ENCODE measurements at places on chromosomes 16 and 17.

- DNase-seq = no peak
Observed at GRCh38 chr17:81590121-81590520, 38.0 kb upstream of the FAAP100 start.

- no peak for DNase-seq
Observed at GRCh38 chr17:44334727-44335126, 10.1 kb upstream of the SLC25A39 start.

DNA sequence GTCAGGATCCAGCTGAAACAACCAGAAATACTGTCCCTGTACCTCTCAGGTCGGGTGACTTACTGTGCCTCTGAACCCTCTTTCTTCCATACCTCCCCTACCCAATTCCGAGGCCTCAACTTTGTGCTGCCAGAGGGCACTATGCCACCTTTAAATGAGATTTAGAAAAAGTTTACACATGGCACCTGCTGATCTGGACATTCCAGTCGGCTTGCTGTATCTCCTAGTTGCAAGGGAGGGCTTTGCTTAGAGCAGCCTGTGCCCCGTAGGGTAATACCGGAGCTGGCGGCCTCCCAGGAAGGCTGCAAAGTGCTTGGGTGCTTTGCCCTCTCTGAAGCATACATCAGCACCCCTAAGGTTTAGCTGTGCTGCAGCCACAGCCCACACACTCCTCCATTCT lies 306.0 kb upstream of the RBFOX1 start:
- no peak for DNase-seq

GRCh38 chr17:51813784-51814174 lies 344.7 kb downstream of the CA10 start:
- DNase-seq = no peak

DNA sequence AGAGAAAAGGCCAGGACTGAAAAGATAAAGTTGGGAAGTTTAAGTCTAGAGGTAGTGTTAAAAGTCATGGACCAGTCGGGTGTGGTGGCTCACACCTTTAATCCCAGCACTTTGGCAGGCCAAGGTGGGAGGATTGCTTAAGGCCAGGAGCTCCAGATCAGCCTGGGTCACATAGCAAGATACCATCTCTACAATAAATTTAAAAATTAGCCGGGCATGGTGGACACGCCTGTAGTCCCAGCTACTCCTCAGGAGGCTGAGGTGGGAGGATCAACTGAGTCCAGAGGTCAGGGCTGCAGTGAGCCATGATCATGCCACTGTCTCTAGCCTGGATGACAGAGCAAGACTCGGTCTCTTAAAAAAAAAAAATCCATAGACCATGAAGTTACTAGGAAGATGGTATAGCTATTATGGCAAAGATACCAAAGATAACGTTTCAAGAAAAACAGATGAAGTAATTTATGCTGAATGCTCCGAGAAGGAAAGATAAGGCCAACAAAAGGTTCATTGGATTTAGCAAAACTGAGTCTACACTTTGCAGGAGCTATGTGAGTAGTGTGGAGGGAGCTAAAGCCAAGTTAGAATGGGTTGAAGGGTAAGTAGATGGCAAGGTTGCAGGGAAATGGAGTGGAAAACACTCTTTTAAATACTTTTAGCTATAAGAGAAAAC lies 11.7 kb downstream of the TRIM37 start:
- no peak for DNase-seq

- no peak for DNase-seq
Observed at GRCh38 chr17:3826191-3826590, 19.9 kb downstream of the NCBP3 start.

- DNase-seq = no peak
Observed at GRCh38 chr16:3771513-3771912, 54.2 kb upstream of the TRAP1 start.

- DNase-seq = no peak
Observed at GRCh38 chr16:17302214-17302613, 168.5 kb downstream of the XYLT1 start.

DNA sequence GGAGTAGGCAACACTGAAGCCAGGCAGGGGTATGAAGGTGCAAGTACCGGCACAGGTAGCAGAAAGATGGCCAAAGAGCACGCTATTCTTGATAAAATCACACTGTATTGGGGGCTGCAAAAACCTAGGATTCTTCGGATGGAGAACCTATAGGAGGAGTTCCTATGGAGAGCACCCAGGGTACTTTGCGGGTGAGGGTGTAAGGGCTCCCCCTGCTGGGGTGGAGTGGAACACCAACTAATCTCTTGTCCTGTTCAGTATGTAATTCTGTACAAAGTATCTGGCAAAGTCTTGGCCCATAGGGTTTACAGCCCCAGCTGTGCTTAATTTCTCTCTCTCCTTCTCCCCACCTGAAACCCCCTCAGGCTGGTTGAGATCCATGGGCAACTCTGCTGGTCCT lies 393.1 kb upstream of the ASIC2 start:
- DNase-seq = peak; percentile 32

- DNase-seq = no peak
Observed at GRCh38 chr17:69418535-69418934, 4.0 kb downstream of the MAP2K6 start.

DNA sequence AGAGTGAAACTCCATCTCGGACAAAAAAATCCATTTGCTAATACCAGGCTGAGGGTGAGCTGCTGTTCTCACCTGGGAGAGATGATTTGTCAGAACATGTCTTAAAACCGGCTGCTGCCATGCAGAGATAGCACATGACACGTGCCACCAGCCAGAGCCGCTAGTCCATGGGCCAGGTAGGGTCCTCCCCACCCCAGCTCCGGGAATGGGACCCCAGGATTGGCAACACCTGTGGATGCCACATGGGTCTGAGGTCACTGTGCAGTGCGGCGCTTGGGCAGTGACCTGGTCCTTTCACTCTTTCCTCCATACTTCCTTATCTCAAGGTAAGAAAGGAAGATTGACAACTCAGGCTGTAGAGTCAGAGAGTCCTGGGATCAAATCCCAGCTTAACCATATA lies 393.3 kb upstream of the TNRC6C start:
- no peak for DNase-seq

DNA sequence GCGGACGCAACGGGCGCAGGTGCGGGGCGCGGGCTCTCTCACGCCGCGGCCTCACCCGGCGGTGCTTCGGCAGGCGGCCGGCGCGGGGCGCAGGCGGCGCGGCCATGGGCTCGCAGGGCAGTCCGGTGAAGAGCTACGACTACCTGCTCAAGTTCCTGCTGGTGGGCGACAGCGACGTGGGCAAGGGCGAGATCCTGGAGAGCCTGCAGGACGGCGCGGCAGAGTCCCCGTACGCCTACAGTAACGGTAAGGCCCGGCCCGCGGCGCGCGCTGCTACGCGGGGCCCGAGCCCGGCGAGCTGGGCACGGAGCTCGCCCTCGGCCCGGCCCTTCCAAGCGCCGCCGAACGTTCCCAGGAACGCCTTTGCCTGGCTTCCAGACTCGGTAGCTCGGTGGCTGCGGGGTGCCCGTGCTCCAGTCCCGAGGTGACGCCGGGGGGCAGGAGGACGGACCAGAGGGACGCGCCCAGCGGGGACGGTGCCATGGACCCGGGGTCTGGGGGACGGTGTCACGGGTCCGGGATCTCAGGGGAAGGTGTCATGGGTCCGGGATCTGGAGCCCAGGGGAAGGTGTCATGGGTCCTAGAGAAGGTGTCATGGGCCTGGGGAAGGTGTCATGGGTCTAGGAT lies 435 bp downstream of the RAB40C start:
- no peak for DNase-seq

GRCh38 chr17:38777641-38778250 lies 21.6 kb downstream of the PIP4K2B start:
- no peak for DNase-seq

GRCh38 chr17:40550608-40551007 lies 14.7 kb downstream of the CCR7 start:
- no peak for DNase-seq

DNA sequence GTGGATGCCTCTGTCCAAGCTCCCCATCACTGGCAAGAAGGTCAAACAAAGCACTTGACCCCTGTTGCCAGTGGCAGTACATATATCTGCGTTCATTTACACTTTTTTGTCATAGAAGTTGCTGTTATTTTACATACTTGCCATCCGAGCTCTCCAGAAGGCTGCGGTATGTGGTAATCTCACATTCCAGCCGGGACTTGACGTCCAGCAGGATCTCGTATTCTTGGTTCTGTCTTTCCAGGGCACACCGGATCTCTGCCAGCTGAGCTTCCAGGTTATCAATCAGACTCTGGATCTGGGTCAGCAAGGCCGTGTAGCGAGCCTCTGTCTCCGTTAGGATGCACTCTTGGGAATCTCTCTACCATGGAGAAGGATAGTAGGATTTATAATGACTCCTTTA lies 6.6 kb downstream of the KRT39 start:
- DNase-seq = no peak

DNA sequence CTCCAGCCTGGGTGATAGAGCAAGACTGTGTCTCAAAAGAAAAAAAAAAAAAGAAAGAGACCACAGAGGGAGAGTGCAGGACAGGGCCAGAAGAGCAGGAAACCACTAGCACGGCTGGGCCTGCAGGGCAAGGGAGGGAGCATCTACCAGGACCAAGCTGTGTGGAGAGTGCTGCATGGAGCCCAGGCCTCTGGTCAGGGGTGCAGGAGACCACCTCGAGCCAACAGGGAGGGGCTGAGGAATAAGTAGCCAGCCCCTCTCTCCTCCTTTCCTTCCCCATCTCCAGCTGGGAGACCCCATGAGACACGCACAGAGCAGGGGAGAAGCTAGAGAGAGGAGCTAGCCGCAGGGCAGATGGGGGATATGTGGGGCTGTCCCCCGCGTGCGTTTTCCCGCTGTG lies 67.0 kb upstream of the DNAH17 start:
- DNase-seq = no peak

DNA sequence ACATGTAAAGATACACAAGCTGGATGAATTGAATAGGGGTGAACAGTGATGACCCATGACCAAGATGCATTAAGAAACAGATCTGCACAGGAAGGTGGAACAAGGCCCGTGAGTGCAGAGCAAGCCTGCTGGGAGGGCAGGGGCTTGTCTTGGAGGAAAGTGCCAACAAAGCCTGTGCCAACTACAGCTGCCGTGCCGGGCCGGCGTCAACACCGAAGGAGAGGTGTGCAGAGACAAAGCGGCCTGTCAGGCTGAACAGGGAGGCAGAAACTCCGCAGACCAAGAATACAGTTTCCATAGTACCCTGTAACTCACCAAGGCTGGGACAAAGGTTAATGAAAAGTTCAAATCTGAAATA lies 46.7 kb downstream of the ANKRD11 start:
- no peak for DNase-seq

- no peak for DNase-seq
Observed at GRCh38 chr16:47310792-47311211, 150.1 kb downstream of the ITFG1 start.

- no peak for DNase-seq
Observed at GRCh38 chr17:11645426-11645825, 47.2 kb downstream of the DNAH9 start.

GRCh38 chr16:67883872-67884261 lies 818 bp upstream of the NRN1L start:
- peak; percentile 33 for DNase-seq

- no peak for DNase-seq
Observed at GRCh38 chr16:60077861-60078260, 1343.7 kb upstream of the GOT2 start.

GRCh38 chr17:70091696-70092095 lies 16.7 kb downstream of the KCNJ16 start:
- no peak for DNase-seq

DNA sequence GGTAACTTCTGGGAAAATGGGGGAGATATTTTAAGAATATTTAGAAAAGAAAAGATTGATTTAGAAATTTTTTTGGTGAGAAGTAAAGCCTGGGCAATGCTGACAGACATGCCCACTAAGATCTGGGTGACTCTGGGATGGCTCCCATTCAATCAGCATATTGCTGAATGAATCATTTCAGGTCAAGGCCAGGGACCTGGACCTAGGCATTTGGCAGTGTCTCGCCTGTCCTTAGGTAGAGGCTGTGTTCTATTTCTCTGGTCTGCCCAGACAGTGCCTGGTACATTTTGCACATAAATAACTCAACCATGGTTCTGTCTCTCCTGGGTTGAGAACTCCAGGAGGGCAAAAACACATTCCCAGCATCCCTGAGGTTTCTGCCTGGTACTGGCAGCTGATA lies 39.9 kb downstream of the SMPD3 start:
- no peak for DNase-seq

- no peak for DNase-seq
Observed at GRCh38 chr16:60143348-60143705, 1409.2 kb upstream of the GOT2 start.

DNA sequence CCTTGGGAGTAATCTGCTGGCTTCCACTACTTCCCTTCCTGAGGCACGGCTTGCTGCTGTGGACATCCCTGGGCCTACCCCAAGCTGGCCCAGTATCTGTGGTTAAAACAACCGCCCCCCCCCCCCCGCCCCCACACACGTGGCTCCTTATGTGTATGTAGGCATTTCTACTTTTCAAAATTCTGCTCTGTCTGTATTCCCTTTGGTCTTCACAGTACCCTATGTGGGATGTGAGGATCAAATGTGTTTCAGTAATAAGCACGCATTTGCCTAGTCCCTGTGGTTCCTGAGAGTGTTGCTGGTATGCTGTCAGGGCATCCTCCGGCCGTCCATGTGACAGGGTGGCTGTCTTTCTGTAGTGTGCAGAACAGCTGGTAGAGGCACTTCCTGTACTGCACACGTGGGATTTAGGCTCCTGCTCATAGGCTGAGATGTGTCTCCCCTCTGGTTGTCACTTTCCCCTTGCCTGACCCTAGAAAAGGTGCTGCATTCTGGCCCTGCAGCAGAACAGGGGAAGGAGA lies 2.2 kb downstream of the NT5M start:
- no peak for DNase-seq

- DNase-seq = no peak
Observed at GRCh38 chr17:78828470-78829185, 12.0 kb downstream of the USP36 start.

GRCh38 chr17:73856556-73856955 lies 212.3 kb upstream of the SDK2 start:
- DNase-seq = no peak

DNA sequence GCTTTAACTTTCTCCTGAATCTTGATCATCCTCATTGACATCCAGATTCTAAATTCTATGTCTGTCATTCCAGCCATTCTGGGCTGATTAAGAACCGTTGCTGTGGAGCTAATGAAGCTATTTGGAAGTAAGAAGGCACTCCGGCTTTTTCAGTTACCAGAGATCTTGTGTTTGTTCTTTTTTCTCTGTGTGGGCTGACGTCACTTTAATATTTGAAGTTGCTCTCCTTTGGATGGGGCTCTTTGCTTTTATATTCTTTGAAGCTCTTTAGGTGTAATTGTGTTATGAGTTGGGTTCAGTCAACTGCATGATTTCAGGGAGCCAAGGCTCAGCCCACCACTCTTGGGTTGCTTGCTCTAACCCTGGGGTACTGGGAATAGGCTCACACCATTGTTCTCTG lies 460.6 kb downstream of the CDH8 start:
- no peak for DNase-seq

GRCh38 chr17:7427549-7427948 lies 1.1 kb upstream of the SPEM3 start:
- no peak for DNase-seq
